Caki2 (cell line): ENCODE measurements at places on chromosomes 5 and 9.

- DNase-seq: no peak
These were observed 9.5 kb downstream of the FBXO10 start for GRCh38 chr9:37566716-37567115.

- no peak for DNase-seq
These were observed 154.8 kb upstream of the LHFPL2 start for GRCh38 chr5:78803353-78803752.

DNA sequence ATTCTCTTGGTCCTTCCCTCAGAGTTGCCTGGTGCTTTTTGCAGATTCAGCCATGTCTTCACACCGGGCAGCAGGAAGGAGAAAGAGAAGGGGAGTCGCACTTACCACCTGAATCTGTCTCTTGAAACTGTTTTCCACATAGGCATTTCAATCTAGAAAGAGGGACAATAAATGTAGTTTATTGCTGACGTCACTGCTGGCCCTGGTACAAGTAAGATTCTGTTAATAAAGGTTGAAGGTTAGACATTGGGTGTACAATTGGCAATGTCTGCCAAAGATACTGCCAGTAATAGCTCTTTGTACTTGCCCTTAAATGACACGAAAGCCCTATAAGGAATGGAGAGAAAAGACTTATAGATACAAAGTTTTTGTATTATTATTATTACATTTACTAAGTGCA lies 72.8 kb downstream of the MEGF10 start:
- no peak for DNase-seq

DNA sequence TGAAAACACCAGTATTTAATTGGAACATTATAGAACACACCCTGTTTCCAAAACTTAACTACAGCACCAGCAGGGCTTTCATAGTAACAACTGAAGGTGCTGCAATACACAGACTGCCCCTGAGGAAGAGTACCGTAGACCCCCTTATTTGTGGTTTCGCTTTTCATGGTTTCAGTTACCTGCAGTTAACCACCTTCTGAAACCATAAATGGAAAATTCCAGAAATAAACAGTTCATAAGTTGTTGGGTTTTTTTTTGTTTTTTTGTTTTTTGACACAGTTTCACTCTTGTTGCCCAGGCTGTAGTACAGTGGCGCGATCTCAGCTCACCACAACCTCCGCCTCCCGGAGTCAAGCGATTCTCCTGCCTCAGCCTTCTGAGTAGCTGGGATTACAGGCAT lies 9.5 kb upstream of the GLDC start:
- no peak for DNase-seq

DNA sequence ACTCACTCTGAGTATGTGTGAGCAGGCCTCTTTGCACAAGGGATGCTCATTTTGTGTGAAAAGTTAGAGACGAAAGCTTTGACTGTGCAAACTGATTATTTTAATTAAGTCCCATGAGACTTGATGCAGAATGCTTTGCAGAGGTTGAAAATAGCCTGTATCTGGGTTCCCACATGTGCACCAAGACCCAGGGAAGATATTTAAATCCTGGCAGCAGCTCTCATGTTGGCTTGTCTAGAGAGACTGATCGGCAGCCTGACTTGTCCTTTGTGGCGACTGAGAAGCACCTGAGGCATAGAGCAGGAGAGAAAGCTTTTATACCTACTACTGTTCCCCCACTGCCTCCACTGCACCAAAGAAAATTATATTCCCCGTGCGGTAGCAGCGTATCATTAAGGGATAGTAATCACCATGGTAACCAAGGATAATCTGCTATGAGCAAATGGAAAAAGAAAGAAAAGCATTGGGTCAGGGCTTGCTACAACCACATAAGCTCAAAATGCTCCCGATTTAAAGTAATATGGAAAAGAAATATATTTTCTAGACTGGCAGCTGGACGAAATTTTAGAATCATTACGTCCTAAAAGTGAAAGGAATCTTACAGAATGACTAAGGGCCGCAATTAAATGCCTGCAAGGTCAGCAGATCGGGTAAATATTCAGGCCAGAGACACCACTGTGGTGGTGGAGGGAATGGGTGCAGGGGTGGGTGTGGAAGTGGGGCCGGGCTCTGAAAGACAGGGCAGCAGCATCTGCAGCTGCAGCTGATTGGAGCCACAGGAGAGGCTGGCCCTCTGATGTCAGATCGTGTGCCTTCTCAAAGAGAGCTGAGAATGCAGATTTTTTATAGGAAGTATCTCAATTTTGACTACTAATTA lies 135.3 kb upstream of the EPB41L4A start:
- no peak for DNase-seq

DNA sequence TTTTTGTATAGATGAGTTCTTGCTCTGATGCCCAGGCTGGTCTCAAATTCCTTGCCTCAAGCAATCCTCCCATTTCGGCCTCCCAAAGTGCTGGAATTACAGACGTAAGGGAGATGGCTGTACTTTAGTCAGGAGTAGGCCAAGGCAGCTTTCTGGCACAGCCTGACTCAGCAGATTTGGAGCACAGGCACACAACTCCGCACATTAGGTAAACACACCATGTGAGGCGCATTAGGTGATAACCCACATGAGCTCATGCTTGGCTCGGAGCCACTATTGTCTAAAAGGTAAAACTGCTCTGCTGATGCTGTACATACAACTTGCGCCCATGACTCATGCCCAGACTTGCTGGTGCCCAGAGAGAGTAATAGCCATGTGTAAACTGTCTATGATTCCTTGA lies 1157.9 kb downstream of the TAF11L14 start:
- peak; percentile 91 for DNase-seq

- DNase-seq: no peak
These were observed 373 bp downstream of the FBXW5 start for GRCh38 chr9:136944212-136944518.

DNA sequence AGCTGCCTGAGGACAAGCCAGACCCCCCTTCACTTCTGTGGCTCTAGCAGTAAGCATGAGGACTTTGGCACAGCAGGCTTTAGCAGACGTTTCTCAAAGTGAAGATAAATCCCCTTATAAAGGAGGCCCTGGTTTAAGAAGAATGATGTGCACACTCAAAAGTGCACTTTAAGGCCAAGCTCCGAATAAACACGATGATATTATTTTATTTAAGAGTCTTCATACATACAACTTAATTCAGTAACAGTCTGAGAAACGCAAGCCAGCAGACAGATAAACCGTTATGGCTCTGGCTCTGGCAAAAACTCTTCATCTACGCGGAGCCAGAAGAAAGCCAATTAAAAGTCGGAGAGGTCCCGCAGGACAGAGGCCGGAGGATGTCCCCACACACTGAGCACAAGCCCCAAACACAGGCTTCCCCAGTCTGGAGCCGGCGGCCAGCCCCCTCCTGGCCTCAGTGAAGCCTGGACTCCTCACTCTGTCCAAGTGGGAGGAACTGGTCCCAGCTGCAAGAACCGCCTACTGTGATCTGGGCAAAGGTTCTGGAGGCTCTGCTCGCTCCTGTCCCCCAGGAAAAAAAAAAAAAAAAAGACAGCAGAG lies 44.6 kb downstream of the ADAMTS2 start:
- DNase-seq: no peak

DNA sequence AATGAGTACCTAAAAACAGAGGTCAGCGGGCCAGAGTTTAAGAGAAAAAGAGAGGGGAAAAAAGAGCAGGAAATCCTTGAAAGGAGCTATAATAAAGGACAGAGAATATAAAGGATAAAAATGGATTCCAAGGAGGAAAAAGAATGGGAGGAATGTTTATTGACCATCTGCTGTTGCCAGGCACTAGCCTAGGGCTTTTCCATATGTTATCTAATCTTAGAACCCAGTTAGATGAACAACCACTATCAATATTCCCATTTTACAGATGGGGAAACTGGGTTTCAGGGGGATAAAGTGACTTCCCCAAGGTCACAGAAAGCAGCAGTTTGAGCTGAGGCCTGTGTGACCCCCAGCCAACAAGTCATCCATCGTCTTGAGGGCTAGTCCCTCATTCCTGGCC lies 232.5 kb downstream of the NR3C1 start:
- no peak for DNase-seq

DNA sequence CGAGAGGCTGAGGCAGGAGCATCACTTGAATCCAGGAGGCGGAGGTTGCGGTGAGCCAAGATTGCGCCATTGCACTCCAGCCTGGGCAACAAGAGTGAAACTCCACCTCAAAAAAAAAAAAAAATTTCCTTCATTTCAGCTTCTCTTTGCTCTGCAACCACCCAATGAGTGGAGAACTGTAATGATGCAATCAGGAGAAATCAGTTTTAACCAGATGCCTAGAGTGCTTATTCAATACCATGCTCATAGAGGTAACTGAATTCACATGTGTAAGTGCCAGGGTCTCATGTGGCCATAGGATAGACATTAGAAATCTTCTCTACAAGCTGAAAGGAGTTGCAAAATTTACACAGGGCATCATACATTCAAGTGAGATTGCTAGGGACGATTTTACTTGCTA lies 70.6 kb downstream of the HMHB1 start:
- DNase-seq: no peak

GRCh38 chr5:103340717-103341388 lies 82.3 kb downstream of the MACIR start:
- no peak for DNase-seq

DNA sequence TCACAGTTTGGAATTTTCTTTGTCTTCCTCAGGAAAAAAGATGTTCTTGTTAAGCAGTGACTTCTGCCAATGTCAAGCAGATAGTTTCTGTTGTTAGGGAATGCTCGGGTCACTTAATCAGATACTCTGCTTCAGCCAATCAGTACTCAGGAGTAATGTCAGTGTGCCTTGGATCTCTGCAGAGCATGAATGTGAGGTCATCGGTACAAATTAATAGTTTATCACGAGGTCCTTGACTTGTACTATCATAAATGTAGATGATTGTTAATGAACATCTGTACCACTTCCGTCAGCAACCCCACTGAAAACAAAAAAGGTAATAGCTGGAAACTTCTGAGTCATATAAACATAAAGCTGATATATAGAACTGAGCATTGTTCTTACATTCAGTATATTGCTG lies 73.6 kb downstream of the FBXL7 start:
- DNase-seq: no peak

GRCh38 chr9:88923653-88924288 lies 67.5 kb upstream of the S1PR3 start:
- DNase-seq: no peak

- no peak for DNase-seq
These were observed 638.3 kb downstream of the HTR1A start for GRCh38 chr5:63323926-63324325.

- no peak for DNase-seq
These were observed 244.1 kb downstream of the KIAA0825 start for GRCh38 chr5:94374336-94374735.

- no peak for DNase-seq
These were observed 18.5 kb downstream of the GBGT1 start for GRCh38 chr9:133144904-133145851.

DNA sequence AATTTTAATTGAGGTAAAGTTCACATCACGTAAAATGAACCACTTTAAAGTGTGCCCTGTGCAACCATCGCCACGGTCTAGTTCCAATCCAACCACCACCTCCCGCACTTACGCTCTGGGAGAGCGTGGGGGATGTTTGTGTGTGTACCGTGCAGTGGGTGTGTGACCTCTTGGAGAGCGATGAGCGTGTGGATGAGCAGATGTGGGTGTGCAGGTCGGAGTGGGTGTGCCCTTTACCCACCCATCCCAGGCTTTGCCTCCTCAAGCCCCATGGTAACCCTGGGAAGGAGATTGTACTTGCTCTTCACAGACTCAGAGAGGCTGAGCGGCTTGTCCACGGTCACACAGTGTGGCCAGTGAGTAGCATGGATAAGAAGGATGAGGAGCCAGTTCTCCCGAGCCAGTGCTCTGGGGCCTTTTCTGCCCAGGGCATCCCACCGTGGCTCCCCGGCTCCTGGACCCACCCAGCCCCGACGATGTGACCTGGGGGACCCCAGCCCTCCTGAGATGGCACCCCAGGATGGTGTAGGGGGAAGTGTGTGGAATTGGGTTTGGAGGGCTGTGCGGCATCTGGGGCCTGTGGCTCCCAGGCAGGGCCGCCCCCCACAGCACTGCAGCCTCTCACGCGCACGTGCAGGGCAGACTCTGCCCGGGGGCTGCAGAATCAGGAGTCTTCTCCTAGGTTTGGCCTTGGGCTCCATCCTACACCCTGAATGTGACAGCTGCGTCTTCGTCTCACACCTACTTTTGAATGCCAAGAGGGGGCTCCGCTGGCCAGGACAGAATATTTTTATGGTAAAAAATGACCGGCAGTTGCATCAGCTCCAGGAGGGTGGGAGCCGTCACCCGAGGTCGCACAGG lies 13.6 kb downstream of the LHX3 start:
- no peak for DNase-seq

GRCh38 chr5:36152324-36153297 lies 700 bp downstream of the SKP2 start:
- DNase-seq: peak; percentile 8

- DNase-seq: no peak
These were observed 22.4 kb downstream of the GNAQ start for GRCh38 chr9:78009186-78009585.

DNA sequence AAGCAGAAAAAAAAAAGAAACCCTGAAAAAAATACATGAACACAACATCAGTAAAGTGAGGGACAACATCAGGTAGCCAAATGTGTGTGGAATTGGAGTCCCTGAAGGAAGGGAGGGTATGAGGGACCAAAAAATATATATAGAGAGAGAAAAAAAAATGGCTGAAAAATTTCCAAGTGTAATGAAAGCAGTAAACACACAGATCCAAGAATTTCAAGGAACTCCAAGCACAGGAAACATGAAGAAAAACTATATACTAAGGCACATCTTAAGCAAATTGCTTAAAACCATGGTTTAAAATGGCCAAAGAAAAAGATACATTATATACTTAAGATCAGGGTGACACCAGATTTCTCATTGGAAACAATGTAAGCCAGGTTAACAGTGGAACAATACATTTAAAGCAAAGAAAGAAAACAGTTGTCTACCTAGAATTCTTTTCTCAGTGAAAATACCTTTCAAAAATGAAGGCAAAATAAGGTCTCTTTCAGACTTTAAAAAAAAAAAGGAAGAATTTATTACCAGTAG lies 24.4 kb upstream of the ABL1 start:
- DNase-seq: no peak

DNA sequence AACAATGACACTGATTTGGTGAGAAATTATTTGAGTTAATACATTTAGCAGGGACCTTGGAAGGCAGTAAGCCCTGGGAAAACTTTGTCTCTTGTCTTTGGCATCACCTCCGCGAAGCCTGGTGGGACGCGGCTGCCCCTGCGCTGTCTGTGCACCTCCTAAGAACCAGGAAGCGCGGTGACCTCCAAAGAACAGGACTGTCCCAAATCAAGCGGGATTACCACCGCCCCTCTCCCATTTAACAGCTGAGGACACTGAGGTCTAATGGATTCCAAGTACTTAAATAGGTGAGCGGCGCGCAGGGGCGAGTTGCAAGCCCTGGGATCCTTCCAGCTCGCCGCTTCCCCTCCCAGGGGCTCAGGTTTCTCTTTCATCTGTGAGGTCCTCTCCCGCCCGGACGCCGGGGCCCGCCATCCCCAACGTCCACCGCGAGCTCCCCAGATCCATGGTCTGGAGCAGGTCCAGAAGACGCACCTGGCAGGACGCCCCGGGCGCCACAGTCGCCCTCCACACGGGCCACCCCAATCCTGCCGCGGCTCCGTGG lies 432 bp downstream of the STARD4 start:
- DNase-seq: no peak
